ENCODE measurements at places on chromosomes 5 and 9. TPM values are rescaled to one million over a fixed set of nuclear protein-coding genes. Genes with fewer than 3 reads are reported as not detected.

MTMR12 gene
- 40.3 TPM for polyA plus RNA-seq

TPM2 gene
- 127 TPM for polyA plus RNA-seq

TRIM52 gene
- 52.7 TPM for polyA plus RNA-seq

FOXD4L4 gene
- not detected for polyA plus RNA-seq

RANBP3L gene
- polyA plus RNA-seq, result 7.3 TPM

SH2D3C gene
- 18.6 TPM for polyA plus RNA-seq

ANKS6 gene
- polyA plus RNA-seq, result 24.1 TPM

SLC36A2 gene
- 4.7 TPM for polyA plus RNA-seq

HBEGF gene
- 10.7 TPM for polyA plus RNA-seq

PCDHAC1 gene
- polyA plus RNA-seq, result 0.08 TPM

All from left renal cortex interstitium (tissue), 4 donors.